ENCODE measurements at places on chromosomes 4 and X.

DNA sequence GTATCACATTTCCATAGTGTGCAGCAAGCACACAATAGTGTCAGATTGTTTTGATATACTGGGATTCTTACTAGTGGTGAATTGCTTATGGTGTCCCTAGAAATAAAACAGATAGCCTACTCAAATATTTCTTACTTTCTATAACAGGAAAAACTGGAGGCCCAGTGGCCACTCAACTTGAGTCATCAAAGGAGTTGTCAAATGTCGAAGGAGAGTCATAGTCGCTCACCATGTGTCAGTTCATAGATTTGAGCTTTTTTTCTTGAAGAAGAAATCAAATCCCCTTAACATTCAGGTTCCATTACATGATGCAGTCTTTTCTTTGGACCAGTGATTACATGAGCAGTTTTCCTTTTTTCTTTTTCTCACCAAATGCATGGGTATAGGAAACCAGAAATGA lies 1271.0 kb downstream of the RAPGEF2 start:
- DNase-seq = no peak

- DNase-seq = peak; percentile 33
These were observed 403 bp downstream of the SGCB start for GRCh38 chr4:52037689-52038102.

DNA sequence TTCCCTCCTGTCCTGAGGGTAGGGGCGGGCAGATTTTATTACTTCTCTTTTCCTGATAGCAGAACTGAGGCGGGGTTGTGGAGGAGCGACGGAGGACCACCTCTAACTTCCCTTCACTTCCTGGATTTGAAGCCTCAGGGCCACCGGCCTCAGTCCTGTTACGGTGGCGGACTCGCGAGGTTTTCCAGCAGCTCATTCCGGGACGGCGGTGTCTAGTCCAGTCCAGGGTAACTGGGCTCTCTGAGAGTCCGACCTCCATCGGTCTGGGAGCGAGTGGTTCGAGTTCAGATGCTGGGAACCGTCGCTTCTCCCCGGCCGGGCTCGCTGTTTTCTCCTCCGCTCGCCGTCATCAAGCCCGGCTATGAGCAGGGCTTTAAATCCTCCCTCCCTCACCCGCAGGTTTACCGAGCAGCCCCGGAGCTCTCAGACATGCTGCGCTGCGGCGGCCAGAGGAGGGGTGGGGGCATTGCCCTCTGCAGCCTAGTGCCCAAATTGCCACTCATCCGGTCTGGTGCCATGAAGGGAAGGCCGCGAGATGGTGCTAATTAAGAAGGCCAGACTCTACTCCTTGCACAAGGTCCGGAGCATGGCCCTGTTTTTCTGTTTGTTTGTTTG lies 23.3 kb downstream of the HAND2 start:
- DNase-seq = no peak

- DNase-seq = no peak
These were observed 23.2 kb upstream of the ANOS1 start for GRCh38 chrX:8755116-8755515.

DNA sequence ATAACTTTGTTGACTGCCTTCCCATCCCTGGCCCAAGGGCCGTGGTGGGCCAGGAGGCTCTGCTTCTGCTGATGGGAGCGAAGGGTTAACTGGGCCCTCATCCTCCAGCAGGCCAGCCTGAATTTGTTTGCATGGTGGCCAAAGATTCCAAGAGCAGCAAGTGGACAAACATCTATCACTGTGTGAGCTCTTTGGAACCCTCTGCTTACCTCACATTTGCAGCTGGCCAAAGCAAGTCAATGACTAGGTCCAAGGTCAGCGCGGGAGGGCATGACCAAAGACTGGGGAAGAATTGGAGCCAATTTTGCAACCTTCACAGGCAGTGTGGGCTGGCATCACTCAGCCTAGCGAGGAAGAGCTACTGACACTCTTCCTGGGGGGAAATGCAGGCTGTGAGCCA lies 67.8 kb upstream of the ATP6AP2 start:
- DNase-seq = no peak

DNA sequence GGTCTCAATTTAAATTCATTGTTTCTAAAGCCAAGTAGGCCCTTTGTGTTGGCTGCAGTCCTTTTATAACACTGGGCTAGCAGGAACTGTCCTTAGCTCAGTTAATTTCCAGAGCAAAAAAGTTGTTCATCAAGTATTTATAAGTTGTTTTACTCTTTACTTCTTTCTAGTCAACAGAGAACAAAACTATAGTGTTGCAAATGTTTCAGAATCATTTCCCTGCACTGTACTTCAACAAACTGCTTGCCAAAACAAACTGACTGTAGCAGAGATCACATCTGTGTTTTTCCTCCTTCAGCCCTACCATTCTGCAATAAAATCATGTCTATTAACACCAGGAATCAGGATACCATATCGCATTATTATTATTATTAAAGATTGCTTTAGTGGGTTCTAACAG lies 168.5 kb upstream of the SH3RF1 start:
- DNase-seq = no peak

DNA sequence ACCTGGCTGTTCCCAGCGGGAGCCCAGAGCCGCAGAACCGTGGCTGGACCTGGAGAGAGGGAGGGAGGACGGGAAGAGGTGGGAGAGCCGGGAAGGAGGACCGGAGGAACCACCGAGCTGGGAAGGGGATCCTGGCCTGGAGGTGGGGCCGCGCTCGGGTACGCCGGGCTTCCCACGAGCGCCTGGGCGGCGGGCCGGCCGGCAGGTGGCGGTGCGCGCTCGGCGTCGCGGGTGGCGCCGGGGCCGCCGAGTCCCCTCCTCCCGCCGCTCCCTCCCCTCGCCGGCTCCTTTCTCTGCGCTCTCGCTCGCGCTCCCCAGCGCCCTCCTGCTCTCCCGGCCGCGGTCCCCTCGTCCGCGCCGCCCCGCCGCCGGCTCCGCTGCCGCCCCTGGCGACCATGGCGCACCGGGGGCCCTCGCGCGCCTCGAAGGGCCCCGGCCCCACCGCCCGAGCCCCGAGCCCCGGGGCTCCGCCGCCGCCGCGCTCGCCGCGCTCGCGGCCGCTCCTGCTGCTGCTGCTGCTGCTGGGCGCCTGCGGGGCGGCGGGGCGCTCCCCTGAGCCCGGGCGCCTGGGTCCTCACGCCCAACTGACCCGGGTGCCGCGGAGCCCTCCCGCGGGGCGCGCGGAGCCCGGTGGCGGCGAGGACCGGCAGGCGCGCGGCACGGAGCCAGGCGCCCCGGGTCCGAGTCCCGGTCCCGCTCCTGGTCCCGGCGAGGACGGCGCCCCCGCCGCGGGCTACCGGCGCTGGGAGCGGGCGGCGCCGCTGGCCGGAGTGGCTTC lies at the start of gene SORCS2:
Gene SORCS2 (plus strand): TSS at position 287 of the 778 bp plus-strand sequence.
- DNase-seq = peak; percentile 42

DNA sequence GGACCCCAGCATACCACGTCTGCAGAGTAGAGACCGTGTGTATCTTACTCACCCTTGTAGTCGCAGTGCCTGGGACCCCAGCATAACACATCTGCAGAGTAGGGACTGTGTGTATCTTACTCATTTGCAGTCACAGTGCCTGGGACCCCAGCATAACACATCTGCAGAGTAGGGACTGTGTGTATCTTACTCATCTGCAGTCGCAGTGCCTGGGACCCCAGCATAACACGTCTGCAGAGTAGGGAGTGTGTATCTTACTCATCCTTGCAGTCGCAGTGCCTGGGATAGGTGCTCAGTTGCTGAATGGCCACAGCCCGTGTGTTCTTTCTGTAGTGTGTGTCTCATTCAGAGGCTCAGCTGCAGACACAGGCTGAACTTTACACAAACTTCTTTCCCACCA lies 71.4 kb upstream of the FRG1 start:
- no peak for DNase-seq

GRCh38 chr4:1234309-1234695 lies 14.6 kb downstream of the CTBP1 start:
- no peak for DNase-seq

DNA sequence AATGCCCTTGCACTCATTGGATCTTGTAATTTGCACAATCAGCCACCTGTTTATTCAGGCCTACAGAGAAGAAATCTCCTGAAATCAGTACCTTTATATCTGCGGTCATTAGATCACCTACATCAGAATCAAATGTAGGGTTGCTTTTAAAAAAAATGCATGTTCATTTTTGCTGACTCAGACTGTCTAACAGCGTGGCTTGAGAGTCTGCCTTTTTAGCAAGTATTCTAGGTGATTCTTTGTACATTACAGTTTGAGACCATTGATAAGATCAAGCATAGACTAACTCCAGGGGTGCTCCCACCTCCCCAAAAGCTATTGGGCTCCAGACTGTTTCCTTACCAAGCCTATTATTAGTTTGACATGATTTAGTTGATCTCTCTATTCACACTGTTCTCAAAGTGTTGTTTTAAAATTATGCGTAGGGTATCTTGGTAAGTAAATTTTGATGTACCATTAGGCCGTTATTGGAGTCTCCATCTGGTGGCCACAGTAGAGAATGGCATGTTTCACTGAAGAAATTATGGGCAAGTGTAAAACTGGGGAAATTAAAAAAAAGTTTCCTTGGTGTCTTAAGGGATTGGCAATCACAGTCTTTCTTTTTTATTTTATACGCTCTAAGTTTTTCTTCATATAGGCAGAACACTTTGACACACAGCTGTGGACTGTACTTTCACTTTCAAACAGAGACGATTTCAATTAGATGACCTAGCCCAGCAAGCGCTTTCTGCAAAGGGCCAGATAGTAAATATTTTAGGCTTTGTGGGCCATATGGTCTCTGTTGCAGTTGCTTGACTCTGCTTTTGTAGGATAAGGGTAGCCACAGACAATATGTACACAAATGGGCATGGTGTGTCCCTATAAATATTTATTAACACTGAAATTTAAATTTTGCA lies 33.7 kb upstream of the MSL3 start:
- DNase-seq = peak; percentile 33

GRCh38 chr4:62015043-62015739 lies 815.1 kb downstream of the ADGRL3 start:
- DNase-seq = peak; percentile 41

- no peak for DNase-seq
These were observed 413.6 kb downstream of the AFF2 start for GRCh38 chrX:148913971-148914370.

GRCh38 chr4:28241021-28241420 lies 1380.4 kb downstream of the STIM2 start:
- DNase-seq = no peak

DNA sequence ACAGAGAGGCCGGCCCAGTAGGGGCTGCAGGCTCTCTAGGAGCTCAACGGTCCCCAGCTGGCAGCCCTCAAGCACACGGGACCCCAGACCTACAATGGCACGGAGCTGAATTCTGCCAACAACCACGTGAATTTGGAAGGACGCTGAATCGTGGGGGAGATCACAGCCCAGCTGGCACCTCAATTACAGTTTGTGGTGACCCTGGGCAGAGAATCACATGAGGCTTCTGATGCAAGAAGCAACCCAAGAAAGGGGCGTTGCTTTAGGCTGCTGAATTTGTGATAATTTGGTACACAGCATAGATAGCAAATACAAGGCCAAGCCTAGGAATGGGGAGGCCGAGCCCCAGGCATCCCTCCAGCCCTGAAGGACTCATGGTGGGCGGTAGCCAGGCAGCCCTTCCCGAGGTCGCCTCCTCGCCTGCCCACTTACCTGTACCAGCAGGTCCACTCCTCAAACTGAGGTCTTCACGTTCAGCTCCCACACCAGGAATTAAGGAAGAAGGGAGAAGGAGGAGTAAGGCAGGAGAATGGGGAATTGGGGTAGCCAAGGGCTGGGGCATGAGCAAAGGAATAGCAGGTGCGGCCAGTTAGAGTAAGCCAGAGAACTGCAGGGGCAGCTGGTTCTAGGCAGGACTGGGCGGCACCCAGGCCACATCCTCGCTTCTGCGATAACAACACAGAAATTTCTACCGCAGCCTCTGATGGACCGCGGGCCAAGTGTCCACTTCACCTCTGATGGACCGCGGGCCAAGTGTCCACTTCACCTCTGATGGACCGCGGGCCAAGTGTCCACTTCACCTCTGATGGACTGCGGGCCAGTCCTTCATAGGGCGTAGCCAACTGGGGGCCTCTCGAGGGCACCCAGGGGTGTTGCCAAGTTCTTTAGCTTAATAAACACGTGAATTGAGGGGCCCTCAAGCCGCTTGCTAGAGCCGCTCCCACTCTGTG lies 23.4 kb upstream of the HTRA3 start:
- no peak for DNase-seq

GRCh38 chr4:164441109-164441508 lies 312.8 kb upstream of the SMIM31 start:
- DNase-seq = no peak

DNA sequence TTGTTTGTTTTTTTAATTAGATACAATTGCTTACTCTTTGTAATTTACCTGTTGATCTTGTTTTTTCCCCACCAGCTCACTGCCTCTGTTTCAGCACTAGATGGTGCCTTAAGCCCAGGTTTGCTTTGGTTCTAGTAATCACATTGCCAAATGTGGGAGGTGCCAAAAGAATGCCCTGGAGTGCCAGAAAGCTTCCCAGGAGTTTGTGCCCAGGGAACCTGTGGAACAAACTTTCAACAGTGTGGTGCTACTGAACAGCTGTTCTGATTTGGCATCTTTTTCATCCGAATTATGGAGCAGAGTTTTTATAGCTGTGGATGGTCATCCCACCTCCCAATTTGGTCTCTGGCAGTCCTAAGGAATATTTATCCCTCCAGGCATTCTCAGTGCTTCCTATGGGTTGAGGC lies 1000.7 kb downstream of the STIM2 start:
- peak; percentile 8 for DNase-seq

GRCh38 chrX:57453901-57454300 lies 137.9 kb upstream of the ZXDB start:
- no peak for DNase-seq

GRCh38 chr4:24260923-24261564 lies 323.3 kb downstream of the DHX15 start:
- DNase-seq = no peak

DNA sequence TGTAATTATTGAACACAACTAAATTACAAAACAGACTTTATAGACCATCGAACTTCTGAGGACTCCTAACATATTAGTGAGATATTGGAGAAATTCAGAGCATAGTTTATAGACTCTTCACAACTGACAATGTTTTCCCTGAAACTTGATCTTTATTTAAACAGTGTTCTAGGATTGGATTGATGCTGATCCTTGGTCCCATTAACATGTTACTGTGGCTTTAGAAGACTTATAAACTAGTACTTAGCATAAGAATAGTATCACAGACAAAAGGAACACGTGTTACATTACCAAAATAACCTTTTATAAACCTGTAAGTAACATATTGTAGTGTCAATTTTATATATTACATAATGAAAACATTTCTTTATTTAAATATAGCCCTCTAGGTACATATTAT lies 689.6 kb downstream of the CCSER1 start:
- DNase-seq = no peak

- peak; percentile 2 for DNase-seq
These were observed 191.1 kb upstream of the FAT4 start for GRCh38 chr4:125123570-125124109.

GRCh38 chr4:165476214-165477098 lies 97.6 kb downstream of the CPE start:
- DNase-seq = no peak

- no peak for DNase-seq
These were observed 25.7 kb upstream of the ELOVL6 start for GRCh38 chr4:110224142-110224541.

DNA sequence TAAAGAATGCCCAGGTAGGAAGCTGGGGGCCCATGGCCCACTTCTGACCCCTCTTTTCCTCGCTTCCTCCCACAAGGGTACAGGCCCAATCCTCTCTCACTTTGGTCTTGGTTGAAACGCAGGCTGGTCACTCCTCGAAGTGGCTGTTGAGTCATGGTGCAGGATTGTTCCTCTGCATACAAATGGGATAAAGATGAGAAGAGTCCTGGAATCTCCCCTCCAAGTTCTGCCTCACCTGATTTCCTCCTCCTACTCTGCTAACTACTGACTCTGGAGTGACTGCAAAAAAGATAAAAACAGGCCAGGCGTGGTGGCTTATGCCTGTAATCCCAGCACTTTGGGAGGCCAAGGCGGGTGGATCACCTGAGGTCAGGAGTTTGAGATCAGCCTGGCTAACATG lies 1.7 kb downstream of the WDR45 start:
- DNase-seq = no peak
